Activated CD4-positive, alpha-beta T cell treated with anti-CD3 and anti-CD28 coated beads, Interleukin-10, Interleukin-2, amounts not matched to agents 100 ng/mL and 50 ng/mL, durations not matched to agents 16 hours and 8 hours (primary cell): ENCODE measurements at places on chromosomes 6 and 20.

- DNase-seq, result no peak
These were observed 536.3 kb downstream of the CDH26 start for GRCh38 chr20:60494476-60494875.

GRCh38 chr6:74137911-74138310 is 441.9 kb downstream of the CD109 start:
- DNase-seq, result no peak

DNA sequence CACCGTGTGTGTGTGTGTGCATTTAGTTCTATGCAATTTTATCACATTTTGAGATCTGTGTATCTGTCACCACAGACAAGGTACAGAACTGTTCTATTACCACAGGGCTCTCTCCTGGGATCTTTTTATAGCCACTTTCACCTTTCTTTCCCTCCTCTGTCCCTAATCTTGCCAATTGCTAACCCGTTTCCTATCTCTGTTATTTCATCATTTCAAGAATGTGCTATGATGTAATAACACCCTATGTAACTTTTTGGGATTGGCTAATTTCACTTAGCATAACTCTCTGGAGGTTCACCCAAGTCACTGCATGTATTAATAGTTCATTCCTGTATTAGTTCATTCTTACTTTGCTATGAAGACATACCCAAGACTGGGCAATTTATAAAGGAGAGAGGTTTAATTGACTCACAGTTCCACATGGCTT is 657.7 kb downstream of the QKI start:
- no peak for DNase-seq

GRCh38 chr6:124973780-124974179 is 11.5 kb downstream of the RNF217 start:
- DNase-seq, result no peak

DNA sequence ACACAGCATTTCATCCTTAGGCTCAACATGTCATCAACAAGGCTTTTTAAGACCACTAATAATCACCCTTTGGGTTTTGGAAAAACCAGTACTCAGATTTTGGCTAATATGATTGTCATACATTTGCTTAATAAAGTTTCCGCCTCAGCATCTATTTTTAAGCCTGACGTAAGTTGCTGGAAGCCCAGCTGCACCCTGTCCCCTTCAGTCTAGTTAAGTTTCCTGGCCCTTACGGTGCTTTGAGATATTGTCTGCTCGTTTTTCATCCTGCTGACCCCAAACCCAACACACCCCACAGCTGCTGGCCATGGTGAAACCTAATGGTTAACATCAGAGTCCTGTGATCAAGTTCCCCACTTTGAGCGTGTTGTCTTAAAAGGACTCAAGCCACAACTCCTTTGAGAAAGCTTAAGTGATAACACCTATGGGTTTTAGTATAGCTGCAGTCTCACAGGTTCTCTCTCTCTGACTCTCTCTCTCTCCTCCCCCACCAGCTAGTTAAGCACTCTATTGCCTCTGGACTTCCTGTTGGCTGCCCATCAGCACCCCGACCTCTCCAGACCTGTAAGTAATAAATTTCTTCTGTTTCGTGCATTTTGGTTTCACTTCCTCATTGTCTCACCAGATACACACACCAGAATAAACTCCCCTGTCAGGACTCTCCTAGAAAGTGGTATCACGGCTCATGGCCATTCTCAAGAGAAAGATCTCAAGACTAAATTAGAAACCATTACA is 802.0 kb downstream of the C6orf118 start:
- no peak for DNase-seq

- DNase-seq, result no peak
These were observed 51.2 kb upstream of the LYRM2 start for GRCh38 chr6:89689732-89690131.

GRCh38 chr20:53099856-53100255 is 127.7 kb downstream of the TSHZ2 start:
- DNase-seq, result no peak

DNA sequence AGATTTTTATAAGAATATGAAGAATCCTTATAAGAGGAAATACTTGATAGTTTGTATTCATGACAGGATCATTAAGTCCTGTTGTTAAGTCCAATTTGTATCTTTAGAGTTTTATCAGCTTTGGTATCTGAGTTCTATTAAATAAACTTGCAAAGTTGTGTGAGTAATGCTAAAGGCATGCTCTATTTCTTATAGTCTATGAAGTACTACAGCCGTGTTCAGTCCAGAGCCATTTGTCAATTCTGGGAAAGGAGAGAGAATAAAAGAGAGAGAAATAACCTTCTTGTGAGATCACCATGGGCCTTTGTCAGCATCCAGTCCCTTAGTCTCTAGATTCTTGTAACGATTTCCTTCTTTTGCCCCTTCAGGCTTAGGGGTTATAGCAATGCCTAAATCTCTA is 181.2 kb upstream of the POU3F2 start:
- DNase-seq, result no peak

- DNase-seq, result no peak
These were observed 50.3 kb downstream of the SNAI1 start for GRCh38 chr20:50032955-50033666.

DNA sequence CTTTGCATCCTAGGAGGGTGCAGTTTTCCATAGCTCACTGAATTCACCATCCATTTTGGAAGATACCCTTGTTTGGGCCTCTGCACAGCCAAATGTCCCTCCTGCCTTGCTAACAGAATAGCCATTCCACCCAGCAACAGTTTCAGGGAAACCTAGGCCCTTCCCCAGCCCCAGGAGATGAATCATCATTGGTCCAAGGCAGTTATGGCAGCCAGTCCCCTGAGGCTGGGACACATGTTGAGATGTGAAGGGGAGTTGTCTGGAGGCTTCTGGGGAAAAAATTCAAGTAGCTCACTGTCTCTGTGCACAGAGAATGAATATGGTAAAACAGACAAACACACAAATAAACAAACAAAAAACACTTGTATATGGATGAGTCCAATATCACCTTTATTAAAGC is 17.4 kb upstream of the SIRPB2 start:
- DNase-seq, result no peak

GRCh38 chr20:53034899-53035298 is 62.7 kb downstream of the TSHZ2 start:
- DNase-seq, result peak; percentile 29

DNA sequence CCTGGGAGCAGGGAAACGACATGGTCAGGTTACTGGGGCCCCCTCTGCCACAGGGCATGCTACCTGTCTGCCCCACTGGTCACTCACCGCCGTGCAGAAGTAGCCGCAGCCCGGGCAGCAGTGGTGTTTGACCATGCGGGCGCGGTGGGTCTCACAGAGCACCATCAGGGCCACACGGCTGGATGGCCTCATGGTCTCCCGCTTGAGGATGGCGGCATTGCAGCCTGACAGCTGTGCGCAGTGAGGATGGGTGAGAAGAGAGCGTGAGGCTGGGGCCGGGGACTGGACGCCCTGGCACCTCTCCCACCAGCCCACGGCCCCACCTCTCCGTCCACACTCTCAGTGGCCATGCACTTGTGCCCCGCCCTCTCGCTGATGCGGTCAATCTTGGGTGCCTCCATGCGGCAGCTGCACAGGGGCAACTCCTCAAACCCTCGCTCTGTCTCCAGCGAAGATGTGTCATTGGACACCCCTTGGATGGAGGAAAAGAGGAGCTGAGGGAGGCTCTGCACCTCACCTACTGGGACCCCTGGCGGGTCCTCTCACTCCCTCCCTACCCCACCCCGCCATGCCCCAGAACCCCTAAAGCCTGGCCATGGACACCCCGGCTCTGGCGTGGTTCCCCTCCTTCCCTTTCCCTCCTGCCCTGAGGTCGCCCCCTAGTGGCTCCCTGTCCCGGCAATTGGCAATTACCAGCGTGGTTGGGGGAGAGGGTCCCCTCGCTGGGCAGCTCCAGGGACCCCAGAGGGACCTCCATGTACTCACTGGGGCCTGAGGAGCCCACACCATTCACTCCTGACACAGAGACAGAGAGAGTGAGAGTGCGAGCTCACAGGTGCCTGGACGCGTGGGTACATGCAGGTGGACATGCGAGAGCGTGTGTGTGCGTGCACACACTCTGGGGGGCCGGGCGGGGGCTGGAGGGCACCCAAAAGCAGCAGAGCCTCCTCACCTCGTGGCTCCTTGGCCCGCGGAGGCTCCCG is 8.9 kb downstream of the EHMT2 start:
- peak; percentile 50 for DNase-seq
